NK-92 treated with Interleukin-12 subunit alpha and Interleukin-12 subunit beta, amount 100 ng/mL, for 24 hours (cell line): ENCODE measurements at places on chromosomes 6 and 20.

GRCh38 chr6:72948153-72948552 lies 277.1 kb downstream of the KHDC1L start:
- no peak for DNase-seq

GRCh38 chr20:37980876-37981275 lies 52.4 kb downstream of the TTI1 start:
- no peak for DNase-seq

DNA sequence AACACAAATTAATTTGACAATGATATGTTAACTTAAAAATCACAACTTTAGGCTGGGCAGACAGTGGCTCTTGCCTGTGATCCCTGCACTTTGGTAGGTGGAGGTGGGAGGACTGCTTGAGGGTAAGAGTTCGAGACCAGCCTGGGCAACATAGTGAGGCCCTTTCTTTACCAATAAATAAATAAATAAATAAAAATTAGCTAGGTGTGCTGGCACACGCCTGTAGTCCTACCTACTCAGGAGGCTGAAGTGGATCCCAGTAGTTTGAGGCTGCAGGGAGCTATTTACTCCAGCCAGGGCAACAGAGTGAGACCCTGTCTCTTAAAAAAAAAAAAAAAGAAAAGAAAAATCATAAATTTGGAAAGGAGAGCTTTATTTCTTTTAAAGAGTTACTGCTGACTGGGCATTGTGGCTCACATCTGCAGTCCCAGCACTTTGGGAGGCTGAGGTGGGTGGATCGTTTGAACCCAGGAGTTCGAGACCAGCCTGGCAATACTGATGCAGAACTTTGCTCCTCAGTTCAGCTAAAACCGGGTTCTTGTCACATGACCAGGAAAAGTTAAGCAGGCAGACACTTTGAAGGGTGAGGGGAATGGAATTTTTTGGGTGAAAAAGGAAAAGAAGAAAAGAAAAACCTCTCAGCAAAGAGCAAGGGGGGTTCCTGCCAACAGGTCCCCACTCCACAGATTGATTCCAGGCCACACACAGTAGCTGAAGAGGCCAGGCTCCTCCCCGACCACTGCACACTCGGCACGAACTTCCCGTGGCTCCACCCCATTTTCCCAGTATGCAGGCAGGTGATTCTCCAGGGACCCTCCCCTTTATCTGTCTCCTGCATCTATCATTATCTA lies 44.0 kb upstream of the DDR1 start:
- DNase-seq = no peak

DNA sequence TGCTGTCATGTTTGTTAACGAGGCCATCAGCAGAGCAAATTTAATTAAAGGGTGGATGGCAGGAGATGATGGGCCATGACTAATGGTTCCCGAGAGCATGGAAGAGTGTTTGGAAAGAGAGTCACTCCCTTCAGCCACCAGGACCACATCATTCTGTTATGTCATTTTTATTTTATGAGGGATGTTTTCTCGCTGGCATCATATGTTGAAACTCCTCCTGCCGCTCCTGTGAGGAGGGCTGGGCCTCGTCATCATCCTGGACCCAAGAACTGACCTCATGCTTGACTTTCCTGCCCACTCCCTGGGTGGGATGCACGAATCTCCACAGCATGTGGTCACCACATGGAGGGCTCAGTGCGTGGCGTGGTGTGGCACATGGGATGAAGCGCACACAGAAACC lies 86.4 kb upstream of the FRMD1 start:
- DNase-seq = no peak
